Activated effector memory CD4-positive, alpha-beta T cell treated with anti-CD3 and anti-CD28 coated beads, Interleukin-2, amount 50 U/mL, for 16 hours (primary cell): ENCODE measurements at places on chromosomes 2 and 18.

DNA sequence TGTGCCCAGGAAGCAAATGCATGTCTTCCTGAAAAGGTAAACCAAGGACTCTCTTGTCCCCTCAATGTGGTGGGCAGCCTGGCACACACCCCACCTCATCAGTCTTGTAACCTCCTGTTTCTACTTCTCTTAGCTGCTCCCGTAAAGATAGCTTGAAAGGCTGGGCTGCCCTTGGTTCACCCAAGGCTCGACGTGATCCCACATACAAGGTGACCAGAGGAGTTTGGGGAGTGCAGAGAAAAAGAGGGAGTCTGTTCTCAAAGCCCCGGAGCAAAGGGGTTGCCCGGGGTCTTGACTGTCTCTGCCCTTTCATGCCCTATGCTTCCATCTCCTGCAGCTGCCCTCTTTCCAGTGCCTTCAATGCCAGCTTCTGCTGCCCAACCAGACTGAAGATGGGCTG is 18.3 kb upstream of the FOSL2 start:
- no peak for DNase-seq

- DNase-seq = no peak
These were observed 176.3 kb downstream of the ZFP36L2 start for GRCh38 chr2:43049836-43050801.

DNA sequence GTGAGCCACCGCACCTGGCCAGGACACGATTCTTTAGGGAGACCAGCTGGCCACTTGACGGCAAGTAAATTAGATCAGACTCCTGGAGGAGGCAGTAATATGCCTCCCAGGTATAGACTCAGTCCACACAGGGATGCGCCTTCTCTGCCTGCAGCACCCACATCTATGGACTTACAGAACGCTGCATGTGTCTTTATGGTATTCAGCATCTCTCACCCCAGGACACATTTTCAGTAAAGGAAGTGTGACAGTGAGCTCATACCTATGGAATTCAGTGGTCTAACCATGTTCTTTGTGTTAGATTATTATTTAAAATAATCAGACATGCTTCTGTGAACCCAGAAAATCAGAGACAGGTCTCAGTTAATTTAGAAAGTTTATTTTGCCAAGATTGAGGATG is 5.9 kb upstream of the NARS1 start:
- no peak for DNase-seq

DNA sequence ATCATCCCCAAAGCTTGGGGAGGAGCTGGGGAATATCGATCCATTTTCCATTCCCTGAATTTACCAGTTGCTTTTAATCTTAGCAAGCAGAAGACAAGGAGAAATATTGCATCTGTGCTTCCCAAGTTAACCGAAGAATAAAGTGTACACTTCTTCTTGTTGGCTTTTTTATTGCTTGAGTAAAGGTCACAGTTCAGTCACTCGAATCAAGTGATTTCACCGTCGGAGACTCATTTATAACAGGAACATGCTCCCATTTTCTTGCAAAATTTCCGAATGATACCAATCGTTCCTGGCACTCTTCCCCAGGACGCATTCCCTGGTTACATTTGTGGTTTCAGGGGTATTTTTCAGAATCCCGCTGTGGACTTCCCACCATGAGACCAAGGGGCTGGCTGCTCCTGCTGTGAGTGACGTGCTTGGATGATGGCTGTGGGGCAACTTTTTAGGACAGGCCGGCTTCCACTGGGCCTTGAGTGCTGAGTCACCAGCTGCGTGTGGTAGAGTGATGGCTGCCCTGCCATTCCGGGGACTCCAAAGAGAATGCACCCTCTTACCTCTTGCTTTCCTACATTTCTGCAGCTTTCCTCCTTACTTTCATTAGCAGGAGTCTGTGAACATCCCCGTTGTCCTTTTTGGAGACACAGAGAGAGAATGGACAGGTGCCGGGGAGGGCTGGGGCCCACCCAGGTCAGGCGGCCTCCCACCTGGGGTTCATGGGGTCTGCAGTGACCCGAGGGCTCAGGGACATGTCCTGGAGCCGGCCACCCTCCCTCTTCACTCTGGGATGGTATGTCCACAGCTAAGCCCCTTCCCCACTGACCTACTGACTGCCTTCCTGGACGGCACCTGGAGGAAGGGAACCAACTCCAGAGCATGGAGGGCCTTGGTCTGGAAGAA is 60.7 kb upstream of the HDAC4 start:
- no peak for DNase-seq

DNA sequence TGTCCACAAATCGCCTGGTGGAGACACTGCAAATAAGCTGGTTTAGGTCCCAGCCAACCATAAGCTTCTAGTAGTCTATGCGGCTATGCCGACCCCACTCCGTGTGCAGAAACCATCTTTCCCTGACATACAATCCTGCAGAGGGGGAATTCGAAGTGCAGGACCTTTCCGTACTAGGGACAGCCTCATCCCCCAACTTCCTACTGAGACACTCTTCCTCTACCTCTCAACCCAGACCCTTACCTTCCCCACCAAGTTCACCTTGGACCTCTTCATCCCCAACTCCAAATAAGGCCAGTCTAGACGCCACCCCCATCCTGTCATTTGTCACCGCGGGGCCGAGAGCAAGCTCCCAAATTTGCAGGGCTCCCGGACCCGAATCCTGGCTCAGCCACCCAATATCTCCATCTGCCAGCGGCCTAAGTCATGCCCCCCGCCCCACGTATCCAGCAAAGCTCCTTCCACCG is 496 bp downstream of the SUCLG1 start:
- DNase-seq = peak; percentile 61

GRCh38 chr2:35082072-35082471 is 1273.5 kb upstream of the CRIM1 start:
- DNase-seq = no peak

DNA sequence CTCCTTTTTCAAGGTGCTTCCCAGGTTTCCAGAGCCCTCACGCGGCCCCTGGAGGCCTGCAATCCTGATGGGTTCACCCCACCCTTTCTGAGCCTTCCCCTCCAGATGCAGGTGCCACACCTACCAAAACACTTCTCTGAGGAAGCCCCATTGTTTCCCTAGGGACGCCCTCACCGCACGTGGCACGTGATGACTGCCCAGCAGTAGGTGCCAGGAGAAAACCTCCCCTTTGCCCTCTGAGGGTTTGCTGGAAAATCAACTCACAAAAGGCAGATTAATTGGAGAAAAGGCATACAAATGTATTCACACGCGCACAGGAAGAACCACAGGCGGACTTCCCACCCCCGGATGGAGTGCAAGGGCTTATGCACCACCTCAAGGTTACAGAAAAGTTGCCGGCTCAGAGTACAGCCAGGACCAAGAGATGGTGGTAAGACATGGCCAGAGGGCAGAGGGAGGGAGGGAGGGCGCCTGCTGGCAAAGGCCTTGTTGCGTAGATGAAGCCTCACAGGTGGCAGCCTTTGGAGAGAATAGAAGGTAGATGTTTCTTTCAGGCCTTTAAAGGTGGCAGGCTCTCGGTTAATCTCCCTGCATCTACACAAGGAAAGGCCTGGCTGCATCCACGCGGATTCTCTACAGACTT is 269.4 kb upstream of the RAB6C start:
- DNase-seq = no peak

- no peak for DNase-seq
These were observed 614 bp upstream of the COQ10B start for GRCh38 chr2:197452754-197453122.

- DNase-seq = no peak
These were observed 147.9 kb downstream of the MYT1L start for GRCh38 chr2:2183176-2183575.

DNA sequence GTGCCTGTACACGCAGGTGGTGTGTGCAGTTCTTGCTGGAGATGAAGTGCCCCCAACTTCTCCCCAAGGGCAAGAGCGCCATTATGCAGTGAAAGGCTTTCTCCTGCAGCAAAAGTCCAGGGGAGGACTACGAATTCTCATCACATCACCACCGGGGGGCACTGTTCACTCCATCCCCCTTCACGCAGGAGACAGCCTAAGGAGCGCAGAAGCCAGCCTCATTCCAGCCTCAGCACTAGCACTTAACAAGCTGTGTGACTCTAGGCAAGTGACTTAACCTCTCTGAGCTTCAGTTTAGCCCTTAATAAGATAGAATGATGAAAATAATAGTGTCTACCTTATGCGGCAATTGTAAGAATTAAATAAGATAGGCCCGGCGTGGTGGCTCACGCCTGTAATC is 32.3 kb downstream of the DNMT3A start:
- peak; percentile 86 for DNase-seq

- no peak for DNase-seq
These were observed 478.2 kb downstream of the ARHGAP15 start for GRCh38 chr2:143607231-143608062.

DNA sequence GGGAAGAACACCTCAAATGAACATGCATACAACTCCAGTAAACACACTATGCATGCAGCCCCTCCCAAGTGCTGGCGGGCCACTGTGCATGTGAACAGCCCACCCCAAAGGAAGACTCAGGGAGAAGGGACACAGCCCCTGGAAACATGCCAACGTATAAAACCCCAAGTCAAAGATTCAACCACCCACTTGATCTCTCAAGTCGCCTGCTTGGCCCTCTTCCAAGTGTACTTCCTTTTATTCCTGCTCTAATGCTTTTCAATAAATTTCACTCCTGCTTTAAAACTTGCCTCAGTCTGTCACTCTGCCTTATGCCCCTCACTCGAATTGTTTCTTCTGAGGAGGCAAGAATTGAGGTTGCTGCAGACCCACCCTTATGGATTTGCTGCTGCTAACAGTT is 139.1 kb downstream of the C1D start:
- DNase-seq = no peak

- peak; percentile 94 for DNase-seq
These were observed 47.7 kb upstream of the POMC start for GRCh38 chr2:25215948-25216679.

DNA sequence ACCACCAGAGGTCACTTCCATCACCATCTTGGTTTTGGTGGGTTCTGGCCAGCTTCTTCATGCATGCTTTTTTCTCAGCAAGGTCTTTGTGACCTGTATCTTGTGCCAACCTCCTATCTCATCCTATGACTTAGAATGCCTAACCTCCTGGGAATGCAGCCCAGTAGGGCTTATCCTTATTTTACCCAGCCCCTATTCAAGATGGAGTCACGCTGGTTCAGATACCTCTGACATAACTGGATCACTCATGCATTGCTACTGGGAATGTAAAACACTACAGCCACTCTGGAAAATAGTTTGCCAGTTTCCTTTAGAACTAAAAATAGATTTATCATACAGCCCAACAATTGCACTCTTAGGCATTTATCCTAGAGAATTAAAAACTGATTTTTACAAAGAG is 219.2 kb downstream of the IRS1 start:
- DNase-seq = no peak

DNA sequence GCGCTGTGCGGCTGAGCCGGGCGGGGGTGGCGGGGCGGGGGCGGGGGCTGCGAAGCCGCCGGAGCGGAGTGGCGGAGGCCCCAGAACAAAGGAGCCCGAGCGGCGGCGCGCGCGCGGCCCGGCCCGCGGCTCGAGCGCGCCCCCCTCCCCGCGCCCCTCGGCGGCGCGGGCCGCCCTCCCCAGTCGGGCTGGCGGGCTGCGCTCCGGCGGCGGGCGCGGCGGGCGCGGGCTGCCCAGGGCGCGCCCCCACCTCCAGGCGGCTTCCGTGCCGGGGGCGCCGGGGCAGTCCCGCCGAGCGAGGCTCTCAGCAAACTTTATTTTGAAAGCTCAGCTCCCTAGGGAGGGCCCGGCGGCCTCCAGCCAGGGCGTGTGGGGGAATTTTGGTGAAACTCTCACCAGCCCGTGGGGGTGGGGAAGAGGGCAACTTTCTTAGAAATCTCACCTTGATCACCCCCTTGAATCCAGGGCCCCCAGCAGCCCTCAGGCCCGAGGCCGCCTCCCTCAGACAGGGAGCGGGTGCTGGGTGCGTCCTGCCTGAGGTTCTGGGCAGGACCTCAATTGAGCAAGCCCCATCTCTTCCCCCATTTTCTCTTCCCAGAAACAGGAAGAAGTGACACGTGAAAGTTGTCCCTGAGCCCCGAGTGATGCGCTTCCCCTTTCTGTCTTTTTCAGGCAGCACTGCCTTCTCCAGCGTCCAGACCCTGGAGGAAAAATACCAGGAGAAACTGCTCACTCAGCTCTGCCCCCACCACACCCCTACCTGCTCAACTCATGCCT is 786 bp downstream of the TET3 start:
- peak; percentile 88 for DNase-seq

- DNase-seq = peak; percentile 45
These were observed 127.8 kb upstream of the PPP1CB start for GRCh38 chr2:28623582-28624405.

GRCh38 chr2:33617401-33617800 is 18.3 kb upstream of the FAM98A start:
- no peak for DNase-seq

DNA sequence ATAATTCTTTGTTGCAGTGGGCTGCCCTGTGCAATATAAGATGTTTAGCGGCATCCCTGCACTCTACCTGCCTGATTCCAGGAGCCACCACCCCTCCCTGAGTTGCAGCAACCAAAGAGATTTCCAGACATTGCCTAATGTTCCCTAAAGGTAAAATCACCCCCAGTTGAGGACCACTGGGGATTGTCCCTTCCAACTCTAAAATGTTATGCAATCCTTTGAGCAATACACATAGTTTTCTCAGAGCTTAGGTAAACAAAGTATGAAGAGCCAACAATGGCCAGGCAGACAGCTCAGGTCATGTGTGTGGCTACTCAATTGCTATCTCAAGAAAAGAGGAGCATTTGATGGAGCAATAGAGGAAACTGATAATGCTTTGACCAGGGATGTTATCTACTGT is 87.0 kb downstream of the XDH start:
- no peak for DNase-seq

DNA sequence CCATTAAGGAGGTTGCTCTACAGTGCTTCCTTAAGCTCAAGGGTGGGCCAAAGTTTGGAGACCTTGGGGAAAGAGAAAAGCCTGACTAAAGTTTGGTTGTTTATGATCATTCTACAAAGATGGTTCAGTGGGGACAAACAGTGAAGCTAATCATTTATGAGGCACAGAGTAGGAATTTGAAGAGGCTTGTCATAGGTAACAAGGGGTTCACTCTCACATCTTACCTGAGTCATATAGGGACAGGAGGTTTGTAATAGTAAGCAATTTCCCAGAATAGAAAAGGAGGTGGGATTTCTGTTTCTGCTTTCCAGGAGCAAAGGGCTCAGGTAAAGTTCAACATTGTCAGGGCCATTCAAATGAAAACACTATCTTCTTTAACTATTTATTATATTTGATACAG is 787.9 kb downstream of the CPS1 start:
- DNase-seq = no peak

GRCh38 chr2:177396703-177397460 is 4.3 kb downstream of the AGPS start:
- no peak for DNase-seq

- DNase-seq = no peak
These were observed 101.8 kb upstream of the ERBB4 start for GRCh38 chr2:212640428-212640827.

- DNase-seq = no peak
These were observed 254.4 kb downstream of the ETAA1 start for GRCh38 chr2:67651565-67651964.

DNA sequence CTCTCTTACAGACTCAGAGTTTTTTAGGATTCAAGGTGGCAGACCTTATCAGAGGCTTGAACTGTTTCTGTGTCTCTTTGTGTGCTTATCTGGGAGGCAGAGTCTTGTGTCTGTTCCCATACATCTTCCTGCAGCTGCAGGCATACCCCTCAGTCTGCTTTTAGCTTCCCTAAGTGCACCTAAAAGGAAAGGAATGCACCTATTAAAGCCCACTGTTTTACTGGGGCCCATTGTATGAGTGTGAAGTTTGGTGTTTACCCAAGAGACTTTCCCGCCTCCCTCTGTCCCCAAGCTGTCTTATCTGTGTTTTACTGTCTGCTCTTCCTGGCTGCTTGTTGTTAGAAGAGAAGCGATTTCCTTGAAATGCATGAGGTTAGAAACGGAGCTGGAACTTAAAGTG is 1757.3 kb upstream of the PIK3C3 start:
- no peak for DNase-seq

- peak; percentile 21 for DNase-seq
These were observed 25.1 kb downstream of the STEAP3 start for GRCh38 chr2:119248751-119249150.
